T-helper 17 cell (primary cell): ENCODE measurements at places on chromosomes 16 and 17. TPM values are rescaled to one million over a fixed set of nuclear protein-coding genes. Genes with fewer than 3 reads are reported as not detected.

DNA sequence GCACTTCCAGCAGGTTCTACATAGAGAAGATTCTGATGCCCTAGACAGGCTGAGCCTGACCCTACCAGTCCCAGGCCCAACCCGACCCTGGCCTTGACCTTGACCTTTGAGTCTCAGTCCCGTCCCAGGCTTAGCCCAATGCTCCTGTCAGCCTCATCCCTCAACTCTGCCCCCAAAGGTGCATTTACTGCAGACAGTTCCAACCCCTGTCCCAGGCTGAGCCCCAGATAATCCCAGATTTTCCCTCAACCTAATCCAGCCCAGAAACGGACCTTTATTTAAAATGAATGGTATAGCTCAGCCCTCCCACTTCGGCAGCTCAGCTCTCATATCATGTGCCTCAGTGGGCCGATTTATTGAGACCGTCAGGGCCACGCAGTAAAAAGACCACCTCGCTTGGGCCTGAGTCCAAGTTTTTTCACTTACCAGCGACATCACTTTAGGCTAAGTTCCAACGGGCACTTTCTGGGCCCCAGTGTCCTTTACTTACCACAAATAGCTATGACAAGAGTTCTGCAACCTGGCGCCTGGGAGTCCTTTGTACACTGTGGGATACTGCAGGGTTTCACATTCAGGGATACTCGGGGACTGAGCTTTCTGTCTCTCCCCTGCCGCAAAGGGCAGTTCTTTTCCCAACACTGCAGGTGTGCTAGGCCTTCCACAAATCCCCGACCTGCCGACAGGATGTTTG lies 89.5 kb downstream of the WSCD1 start:
- no peak for DNase-seq

- DNase-seq = no peak
Observed at GRCh38 chr17:18027280-18027679, 11.7 kb downstream of the ATPAF2 start.

- no peak for DNase-seq
Observed at GRCh38 chr17:30236766-30237165, 1.3 kb upstream of the SLC6A4 start.

Gene ITFG1
- 27.6 TPM for total RNA-seq

GRCh38 chr16:4489030-4489429 lies 12.8 kb downstream of the HMOX2 start:
- no peak for DNase-seq

- no peak for DNase-seq
Observed at GRCh38 chr17:76868669-76869495, 678 bp downstream of the MGAT5B start.
